WERI-Rb-1 (cell line): ENCODE measurements at places on chromosomes 12 and 14.

- peak; percentile 72 for DNase-seq
Observed at GRCh38 chr14:72516936-72517700, 376.8 kb downstream of the DPF3 start.

GRCh38 chr12:108689314-108690190, 41.8 kb downstream of the CORO1C start:
- no peak for DNase-seq

GRCh38 chr14:31387091-31387490, 33.3 kb downstream of the HEATR5A start:
- no peak for DNase-seq

DNA sequence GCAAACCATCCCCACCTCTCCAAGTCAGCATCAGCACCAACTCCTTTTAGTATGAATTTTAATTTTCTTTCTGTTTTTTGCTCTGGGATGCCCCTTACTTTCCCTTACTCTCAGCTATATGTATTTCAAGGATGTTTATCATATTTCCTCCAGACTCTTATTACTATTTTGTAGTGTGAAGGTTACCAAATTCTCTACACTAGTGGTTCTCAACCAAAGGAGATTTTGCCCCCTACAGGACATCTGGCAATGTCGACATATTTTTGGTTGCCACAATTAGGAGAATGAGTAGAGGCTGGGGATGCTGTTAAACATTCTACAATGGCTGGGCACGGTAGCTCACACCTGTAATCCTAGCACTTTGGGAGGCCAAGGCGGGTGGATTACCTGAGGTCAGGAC, 29.1 kb upstream of the SOS2 start:
- no peak for DNase-seq

GRCh38 chr14:100317912-100318808, 5.0 kb upstream of the SLC25A47 start:
- DNase-seq = peak; percentile 55

GRCh38 chr12:20865873-20866272, 55.4 kb downstream of the SLCO1B3 start:
- no peak for DNase-seq

DNA sequence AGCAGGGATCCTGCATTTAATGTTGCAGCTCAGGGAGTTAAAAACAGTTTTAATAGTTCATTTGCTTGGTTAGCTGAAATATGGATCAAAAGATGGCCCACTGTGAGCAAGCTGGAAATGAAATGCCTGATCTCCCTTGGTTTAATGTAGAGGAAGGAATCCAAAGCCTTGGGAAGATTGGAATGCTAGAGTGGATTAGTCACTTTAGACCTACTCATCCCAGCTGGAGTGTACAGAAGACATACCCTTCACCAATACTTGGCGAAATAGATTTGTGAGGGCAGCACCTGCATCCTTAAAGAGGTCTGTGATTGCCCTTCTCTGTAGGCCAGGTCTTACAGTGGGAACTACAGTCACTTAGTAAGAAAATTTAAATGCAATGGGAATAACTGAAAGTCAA, 58.0 kb upstream of the KRAS start:
- DNase-seq = no peak

DNA sequence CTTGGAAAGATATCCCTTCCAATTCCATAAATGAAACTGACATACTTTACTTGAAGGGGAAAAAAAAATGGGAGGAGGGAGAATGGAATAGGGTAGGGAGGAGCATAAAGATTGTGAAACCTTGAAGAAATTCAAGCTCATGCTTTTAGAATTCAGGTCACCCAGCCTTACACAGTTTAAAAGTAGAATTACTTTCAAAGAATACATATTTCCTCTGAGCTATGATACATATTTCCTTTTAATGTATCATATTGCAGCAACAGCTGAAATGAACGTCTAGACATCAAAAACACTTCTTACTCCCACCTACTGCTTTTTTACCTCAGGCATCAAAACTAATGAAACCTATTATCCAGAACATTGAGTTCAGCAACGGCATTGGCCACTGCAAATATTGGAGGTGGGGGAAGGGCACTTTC, 156.0 kb downstream of the MED13L start:
- DNase-seq = no peak

GRCh38 chr12:128930606-128931005, 77.3 kb downstream of the GLT1D1 start:
- DNase-seq = peak; percentile 67

DNA sequence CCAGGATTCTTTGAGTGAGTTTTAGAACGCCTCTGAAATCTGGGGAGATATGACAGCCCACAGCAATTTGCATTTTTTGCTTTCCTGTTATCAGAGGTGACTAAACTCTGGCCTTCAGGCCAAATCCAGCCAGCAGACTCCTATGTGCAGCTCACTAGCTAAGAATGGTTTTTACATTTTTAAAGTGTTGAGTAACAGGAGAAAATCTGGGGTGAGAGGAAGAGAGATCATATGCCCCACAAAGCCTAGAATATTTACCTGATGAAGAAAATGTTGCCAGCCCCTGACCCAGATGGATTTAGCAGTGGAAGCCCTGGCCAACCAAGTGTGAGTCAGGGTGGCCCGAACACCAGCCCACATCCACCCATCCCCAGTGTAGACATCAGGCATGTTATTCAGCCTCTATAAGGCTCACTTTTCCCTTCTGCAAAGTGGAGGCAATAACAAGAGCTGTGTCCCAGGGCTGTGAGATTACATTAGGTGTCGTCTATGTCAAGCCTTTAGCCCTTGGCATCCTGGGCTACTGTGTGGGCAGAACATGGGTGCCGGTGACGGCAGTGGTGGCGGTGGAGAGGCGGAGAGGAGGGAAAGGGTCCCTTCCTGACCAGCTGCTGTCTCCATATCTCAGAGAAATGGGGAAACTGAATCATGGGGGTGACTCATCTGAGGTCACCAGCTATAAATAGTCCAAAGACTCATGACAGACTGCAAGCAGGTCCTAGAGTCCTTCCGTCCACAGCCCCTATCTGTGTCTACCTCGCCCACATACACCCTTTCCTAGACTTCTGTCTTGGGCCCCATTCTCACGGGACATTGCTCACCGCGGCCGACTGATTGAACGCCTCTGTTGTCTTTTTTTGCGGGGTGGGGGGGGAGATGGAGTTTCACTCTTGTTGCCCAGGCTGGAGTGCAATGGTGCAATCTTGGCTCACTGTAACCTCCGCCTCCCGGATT, 32.6 kb upstream of the CD9 start:
- DNase-seq = no peak

GRCh38 chr12:103422746-103423515, 72.8 kb downstream of the C12orf42 start:
- DNase-seq = peak; percentile 35

DNA sequence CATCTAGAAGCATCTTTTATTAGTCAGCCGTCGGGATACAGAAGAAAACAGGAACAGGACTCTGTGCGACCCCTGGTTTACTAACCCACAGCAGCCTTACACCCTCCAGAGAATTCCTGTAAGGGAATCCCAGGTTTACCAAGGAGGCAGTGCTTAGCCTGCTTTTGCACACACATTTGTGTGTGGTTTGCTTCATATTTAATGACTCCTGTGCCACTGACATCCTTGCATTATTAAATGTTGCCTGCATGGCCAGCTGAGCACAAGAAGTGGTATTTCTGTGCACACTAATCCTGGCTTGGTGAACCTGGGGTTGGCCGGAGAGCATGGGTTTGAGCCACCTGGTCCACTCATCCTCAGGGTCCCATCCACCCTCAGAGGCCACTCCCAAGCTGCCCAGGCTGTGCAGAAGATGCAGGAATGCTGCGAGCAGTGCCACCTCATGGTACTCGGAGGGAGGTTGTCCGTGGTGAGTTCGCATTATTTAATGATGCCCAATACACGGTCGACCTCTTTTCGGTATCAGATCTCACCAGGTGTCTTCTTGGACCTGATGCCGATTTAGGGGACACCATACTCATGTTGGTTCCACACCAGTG, 152.4 kb upstream of the RTL1 start:
- no peak for DNase-seq

- DNase-seq = no peak
Observed at GRCh38 chr12:26810330-26810729, 22.7 kb downstream of the ITPR2 start.

DNA sequence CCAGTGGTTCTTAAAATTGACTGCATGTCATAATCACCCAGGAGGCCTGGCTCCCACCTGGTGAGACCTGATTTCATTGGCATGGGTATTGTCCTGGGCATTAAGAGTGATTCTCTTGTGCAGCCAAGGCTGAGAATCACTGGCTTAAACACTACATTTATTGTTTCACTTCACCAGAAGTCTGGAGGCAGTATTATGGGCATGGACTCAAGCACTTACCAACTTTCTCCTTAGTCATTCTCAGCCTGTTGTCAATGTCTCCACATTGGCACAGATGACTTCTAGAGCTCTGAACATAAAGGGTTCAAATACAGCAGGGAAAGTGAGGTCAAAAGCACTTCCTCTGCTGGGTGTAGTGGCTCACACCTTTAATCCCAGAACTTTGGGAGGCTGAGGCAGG, 25.6 kb upstream of the GCH1 start:
- no peak for DNase-seq

DNA sequence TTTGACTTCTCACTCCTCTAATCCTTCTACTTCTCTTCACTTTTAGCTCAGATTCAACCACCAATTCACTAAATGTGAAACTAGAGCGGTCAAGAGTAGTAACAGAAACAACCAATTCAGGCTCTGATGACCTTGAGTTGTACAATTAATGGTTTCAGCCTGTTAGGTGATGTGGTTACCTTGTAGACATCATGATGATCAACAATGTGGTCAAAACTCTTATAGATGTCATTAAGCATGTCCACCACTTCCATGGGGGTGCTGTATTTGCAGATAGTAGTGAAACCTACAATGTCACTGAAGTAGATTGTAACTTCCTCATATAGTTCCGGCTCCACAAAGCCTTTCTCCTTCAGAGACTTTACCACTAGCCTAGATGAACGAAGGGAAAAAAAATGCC, 54.1 kb upstream of the PLBD1 start:
- DNase-seq = no peak

GRCh38 chr14:86311151-86311550, 781.2 kb downstream of the FLRT2 start:
- no peak for DNase-seq

- no peak for DNase-seq
Observed at GRCh38 chr12:90672081-90672480, 282.9 kb downstream of the CCER1 start.
